ENCODE measurements at places on chromosomes 3 and 15. TPM values are rescaled to one million over a fixed set of nuclear protein-coding genes. Genes with fewer than 3 reads are reported as not detected.

Gene TNK2
- total RNA-seq: 56.7 TPM

Gene ARPP19
- 150 TPM for total RNA-seq

Gene SERPINI2
- total RNA-seq: 2.3 TPM

Gene NEDD4
- total RNA-seq: 16.5 TPM

Gene PRR20G
- total RNA-seq: not detected

Gene GOLGB1
- total RNA-seq: 55.4 TPM

GRCh38 chr3:185208823-185209222 is 45.0 kb downstream of the EHHADH start:
- peaks cover 7% of the 10 kb centered on the region for H3K36me3 ChIP-seq
- H3K27me3 ChIP-seq: no peaks in the 10 kb centered on the region
- DNase-seq: no peak
- H3K4me1 ChIP-seq: no peaks in the 10 kb centered on the region
- H3K27ac ChIP-seq: no peak overlapping the region

DNA sequence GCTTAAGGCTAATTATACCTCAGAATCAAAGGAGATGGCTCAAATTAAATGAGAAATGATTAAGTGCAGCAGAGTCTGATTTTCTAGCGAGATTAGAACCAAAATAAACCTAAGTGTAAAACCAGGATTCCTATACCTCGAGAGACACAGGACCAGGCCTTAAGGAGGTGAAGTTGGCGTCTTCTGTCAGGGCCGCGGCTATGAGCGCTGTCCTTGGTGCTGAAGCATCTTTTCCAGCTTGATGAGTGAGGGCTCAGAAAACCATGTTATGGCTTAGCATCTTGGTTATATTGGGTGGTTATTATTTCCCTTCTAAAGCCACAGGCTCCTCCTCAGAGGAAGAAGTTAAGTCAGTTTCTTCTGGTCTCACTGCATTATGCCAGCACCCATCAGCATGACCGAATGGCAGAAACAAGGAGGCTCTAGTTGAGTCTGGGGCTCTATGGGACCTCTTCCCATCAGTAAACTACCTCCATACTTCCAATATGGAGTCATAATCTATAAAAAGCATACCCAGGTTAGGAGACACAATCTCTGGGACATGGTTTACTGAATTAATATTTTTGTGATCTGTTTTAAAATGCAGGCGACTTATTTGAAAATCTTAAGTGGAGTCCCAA is 120.1 kb upstream of the NMNAT3 start:
- H3K27me3 ChIP-seq: no peaks in the 10 kb centered on the region
- H3K36me3 ChIP-seq: no peaks in the 10 kb centered on the region
- no peak for DNase-seq
- H3K4me1 ChIP-seq: no peaks in the 10 kb centered on the region
- H3K27ac ChIP-seq: no peak overlapping the region

DNA sequence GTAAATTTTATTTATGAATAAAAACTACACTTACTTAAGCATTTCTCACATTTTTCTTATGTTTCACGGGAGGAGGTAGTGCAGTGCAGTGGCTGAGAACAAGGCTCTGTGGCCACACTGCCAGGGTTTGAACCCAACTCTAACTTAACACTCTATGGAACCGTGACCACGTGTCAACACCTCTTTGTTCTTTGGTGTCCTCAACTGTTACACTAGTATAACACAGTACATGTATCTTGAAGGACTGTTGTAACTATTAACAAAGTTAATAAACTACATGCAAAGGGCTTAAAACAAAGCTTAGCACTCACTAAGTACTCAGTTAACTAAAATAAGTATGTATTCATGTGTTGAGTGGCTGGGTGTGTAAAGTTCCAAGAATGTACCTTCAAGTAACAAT is 19.5 kb downstream of the CD47 start:
- no peak overlapping the region for H3K27ac ChIP-seq
- H3K36me3 ChIP-seq: peaks cover 25% of the 10 kb centered on the region
- no peaks in the 10 kb centered on the region for H3K27me3 ChIP-seq
- H3K4me3 ChIP-seq: no peak overlapping the region
- H3K4me1 ChIP-seq: no peaks in the 10 kb centered on the region
- DNase-seq: no peak

GRCh38 chr3:114502204-114502603 is 208.4 kb downstream of the TIGIT start:
- no peak overlapping the region for H3K27ac ChIP-seq
- H3K4me3 ChIP-seq: no peak overlapping the region
- no peaks in the 10 kb centered on the region for H3K36me3 ChIP-seq

DNA sequence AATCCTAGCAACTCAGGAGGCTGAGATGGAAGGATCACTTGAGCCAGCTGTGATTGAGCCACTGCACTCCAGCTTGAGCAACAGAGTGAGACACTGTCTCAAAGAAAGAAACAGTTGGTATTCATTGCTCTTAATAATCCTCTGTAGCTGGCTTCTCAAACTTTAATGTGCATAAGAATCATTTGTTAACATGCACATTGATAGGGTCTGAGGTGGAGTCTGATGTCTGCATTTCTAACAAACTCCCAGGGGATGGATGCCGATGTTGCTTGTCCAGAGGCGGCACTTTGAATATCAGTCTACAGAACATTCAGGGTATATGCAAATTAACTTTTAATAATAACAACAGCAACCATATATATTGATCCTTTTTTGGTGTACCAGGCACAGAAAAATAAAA is 39.9 kb downstream of the NKIRAS1 start:
- peaks cover 30% of the 10 kb centered on the region for H3K4me1 ChIP-seq
- no peaks in the 10 kb centered on the region for H3K27me3 ChIP-seq
- H3K27ac ChIP-seq: no peak overlapping the region
- no peak overlapping the region for H3K4me3 ChIP-seq
- H3K36me3 ChIP-seq: no peaks in the 10 kb centered on the region

GRCh38 chr3:137709011-137709601 is 55.0 kb upstream of the SOX14 start:
- no peak overlapping the region for H3K27ac ChIP-seq
- no peaks in the 10 kb centered on the region for H3K4me1 ChIP-seq
- H3K36me3 ChIP-seq: no peaks in the 10 kb centered on the region

GRCh38 chr15:79682285-79682684 is 214.5 kb downstream of the MTHFS start:
- H3K4me3 ChIP-seq: no peak overlapping the region
- no peaks in the 10 kb centered on the region for H3K27me3 ChIP-seq
- H3K4me1 ChIP-seq: no peaks in the 10 kb centered on the region
- no peak for DNase-seq
- no peaks in the 10 kb centered on the region for H3K36me3 ChIP-seq

DNA sequence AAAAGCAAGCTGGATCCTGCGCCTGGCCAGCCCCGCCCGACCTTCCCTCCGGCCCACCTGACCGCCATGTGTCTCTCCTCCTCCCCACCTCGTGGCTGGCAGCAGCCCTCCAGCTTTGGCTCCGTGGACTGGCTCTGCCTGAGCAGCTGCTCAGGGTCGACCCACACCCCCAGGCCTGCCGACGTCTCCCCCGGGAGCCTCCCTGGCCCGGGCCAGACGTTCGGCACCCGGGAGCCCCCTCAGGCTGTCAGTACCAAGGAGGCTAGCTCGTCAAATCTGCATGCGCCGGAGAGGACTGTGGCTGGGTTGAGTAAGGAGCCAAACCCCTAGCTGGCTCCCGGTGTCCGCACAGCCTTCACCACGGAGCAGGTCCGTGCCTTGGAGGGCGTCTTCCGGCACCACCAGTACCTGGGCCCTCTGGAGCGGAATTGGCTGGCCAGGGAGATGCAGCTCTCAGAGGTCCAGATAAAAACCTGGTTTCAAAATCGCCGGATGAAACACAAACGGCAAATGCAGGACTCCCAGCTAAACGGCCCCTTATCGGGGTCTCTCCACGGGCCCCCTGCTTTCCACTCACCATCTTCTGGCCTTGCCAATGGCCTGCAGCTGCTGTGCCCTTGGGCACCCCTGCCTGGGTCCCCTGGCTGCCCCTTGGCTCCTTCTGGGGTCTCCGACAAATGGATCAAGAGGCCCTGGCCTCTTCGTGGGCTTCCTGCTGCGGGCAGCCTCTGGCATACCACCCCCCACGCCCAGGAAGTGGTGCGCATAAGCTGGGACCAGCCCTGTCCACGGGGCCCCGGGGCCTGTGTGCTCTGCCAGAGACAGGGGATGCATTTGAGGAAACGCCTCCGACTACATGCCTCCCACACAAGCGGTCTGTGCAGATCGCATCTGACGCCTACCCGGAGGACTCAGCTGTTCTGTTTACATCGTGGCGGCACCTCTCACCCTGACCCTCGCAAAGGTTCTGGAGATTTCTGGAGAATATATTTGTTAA is 345.0 kb downstream of the ZNF385D start:
- no peak for DNase-seq
- no peak overlapping the region for H3K27ac ChIP-seq

GRCh38 chr3:10746001-10746400 is 70.0 kb upstream of the SLC6A11 start:
- H3K4me3 ChIP-seq: no peak overlapping the region
- H3K27me3 ChIP-seq: peaks cover 28% of the 10 kb centered on the region
- H3K36me3 ChIP-seq: no peaks in the 10 kb centered on the region
- H3K27ac ChIP-seq: no peak overlapping the region
- H3K4me1 ChIP-seq: no peaks in the 10 kb centered on the region
- DNase-seq: no peak
